AML-193 (cell line): ENCODE measurements at places on chromosomes 1 and 21.
A peak's percentile ranks its signal among the peaks of the same experiment; 100 is the strongest.

GRCh38 chr1:184987696-184988095 is 13.4 kb upstream of the NIBAN1 start:
- DNase-seq: peak; percentile 76

DNA sequence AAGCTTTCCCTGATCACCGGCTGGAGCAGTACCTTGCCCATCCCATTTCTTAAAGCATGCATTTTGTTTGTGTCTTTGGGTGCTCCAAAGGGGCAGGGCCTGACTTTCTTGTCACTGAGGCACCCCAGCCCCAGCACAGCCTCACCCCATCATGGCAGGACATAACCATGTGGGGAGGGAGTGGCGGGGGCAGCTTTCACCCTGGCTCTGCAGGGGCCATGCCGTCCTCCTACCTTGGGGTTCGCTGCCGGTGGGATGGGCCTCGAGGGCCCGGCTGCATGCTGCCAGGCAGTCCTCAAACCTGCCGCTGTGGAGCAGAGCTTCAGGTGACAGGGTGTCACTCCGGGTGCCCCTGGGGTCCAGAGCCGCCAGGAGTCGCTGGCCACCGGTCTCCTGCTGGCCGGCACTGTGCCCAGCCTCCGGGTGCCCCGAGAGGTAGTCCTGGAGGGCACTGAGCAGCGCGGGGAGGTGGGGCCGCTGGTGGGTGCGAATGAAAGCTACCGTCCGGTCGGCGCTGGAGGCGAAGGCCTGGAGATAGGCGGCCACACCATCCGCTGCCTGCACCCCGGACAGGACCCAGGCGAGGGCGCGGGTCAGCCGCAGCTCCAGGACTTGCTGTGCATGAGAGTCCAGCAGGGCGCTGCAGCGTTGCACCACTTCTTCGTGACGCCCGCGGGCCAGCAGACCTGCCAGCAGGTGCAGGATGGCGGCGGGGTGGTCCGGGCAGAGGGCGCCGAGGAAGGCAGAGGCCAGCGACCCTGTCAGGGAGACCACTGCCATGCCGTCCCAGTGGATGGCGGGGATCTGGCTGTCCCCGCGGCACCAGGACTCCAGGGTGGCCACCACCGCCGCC is 1.5 kb downstream of the TTC34 start:
- DNase-seq: no peak

DNA sequence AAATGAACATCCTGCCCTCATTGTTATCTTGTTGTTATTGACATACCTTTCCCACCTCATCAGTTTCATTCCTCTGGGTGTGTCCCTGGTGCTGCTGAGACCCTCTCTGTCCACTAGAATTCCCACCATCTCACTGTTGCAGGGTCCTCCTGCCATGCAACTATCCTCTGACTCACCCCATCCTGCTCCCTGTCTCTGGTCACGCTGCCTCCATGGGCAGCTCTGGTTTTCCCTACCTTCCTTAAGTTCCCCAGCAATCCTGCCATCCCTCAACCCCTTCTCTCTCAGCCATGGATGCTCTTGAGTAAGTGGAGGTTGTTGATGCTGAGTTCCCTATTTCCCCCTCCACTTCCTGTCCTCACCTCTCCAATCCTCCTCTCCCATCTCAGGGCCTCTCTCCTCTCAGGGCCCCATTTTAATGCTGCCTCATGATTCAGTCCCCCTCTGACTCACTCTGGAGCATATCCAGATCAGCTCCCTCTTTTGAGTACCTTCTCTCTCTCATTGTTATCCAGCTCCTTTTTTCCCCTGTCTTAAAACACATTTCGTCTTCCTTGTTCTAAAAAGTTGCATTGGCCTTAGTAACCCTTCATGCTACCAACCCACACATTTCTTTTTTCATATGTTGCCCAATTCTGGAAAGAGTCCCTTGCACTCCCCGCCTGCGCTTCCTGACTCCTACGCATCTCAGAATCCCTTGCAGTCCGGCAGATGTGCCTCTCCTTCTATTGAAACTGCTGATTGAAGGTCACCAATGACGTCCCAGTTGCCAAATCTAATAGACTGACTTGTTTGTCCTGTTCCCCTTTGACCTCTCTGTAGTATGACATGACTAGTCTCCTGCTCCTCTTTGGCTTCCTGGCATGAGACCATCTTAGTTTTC is 92.0 kb downstream of the CNIH3 start:
- no peak for DNase-seq

- DNase-seq: no peak
These were observed 24.3 kb downstream of the CAMK1G start for GRCh38 chr1:209607795-209608178.

DNA sequence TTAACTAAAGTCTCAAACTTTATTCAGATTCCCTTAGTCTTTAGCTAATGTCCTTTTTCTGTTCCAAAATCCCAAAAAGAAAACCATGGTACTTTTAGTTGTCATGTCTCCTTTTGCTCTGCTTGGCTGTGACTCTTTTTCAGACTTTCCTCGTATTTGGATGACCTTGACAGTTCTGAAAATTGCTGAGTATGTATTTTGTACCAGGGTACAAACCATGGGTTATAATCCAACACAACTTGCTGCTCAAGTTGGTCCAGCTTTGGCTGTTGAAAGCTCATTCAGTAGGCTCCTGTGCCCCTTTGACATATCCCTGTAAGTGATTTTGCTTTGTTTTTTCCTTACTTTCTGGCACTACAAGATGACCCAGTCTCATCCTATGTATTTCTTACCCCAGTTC is 51.7 kb downstream of the PALMD start:
- no peak for DNase-seq

DNA sequence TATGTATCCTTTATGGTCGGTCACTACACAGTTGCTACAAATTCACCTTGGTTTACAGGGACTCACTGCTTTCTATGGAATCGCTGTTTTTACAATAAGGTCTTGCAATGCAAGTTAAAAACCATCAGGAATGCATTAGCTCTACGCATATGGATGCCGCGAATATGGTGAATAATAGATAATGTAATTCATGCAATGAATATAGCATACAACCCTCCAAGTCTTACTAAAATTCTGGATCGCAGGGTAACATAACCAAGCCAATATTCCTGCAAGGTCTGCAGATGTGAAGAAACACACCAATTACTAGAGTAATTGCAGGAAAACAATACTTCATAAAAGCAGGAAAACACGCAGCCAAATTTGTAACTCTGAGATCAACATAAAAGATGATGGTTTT is 75.6 kb upstream of the BACE2 start:
- DNase-seq: no peak

GRCh38 chr1:38026592-38027200 is 14.2 kb downstream of the UTP11 start:
- peak; percentile 16 for DNase-seq

GRCh38 chr1:41713557-41714327 is 205.0 kb downstream of the HIVEP3 start:
- no peak for DNase-seq

DNA sequence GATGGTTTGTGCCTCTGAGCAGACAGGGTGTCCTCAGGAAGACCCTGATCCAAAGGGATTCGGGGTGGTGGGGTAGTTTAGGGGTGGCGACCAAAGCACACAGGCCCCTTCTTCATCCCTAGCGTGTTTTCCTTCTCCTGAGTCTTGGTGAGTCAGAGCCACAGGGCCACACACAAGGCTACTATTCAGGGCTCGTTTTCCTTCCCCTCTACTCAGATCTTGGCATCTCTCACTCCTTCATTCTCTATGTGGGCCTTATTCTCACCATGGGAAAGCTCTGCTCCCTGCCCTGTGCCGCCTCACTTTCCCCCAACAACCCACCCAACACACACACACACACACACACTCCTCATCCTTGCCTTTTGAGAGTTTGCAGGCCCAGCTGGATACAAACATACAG is 43.6 kb upstream of the WNT2B start:
- DNase-seq: no peak

DNA sequence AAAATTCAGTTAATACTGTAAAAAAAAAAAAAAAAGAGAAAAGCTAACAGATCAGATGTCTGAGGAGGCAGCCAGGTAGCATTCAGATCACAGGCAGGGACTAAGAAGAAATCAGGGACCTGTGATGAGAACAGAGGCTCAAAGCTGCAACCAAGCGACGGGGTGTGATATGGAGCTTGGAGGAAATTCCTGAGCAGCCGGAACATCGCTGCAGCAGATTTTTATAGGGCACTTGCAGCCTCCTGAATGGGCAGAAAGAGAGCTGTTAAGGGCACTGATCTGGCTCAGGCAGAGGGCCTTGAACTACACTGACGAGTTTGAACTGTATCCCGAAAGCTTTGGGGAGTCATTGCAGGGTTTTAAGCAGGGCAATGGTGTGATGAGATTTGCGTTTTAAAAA is 315.4 kb downstream of the ADGRL2 start:
- DNase-seq: no peak

- DNase-seq: no peak
These were observed 688 bp upstream of the CHD5 start for GRCh38 chr1:6180707-6181311.

DNA sequence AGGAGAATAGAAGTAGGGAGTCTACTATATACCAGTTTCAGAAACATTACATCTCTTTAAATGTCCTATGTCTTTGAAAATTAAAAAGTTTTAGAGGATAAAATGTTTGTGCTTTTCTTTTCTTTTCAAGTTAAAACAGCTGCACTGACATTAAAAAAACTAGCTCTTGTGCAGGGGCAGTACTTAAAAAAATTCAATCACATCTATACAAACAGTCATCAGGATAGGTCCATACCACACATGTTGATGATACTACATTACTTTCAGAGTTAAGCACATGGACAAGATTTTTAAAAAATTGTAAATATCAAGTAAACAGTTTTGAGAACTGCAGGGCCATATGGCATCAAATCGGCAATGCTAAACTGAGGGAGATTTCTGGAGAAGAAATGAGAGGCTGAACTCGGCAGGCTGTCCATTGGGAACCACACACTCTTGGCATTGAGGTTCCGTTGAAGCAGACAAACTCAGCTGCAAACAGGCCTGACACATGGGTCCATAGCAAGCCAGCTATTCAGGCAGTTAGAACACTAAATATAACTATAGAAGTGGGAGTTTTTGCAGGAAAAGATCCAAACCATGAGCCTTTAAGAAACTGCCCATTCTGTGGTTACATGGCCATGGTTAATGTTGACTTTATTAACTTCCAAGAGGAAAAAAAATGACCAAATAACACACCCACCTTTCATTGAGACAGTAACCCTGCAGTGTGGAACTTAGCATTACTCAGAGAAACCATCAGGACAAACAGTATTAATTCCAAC is 84.5 kb upstream of the BCL10 start:
- DNase-seq: no peak

DNA sequence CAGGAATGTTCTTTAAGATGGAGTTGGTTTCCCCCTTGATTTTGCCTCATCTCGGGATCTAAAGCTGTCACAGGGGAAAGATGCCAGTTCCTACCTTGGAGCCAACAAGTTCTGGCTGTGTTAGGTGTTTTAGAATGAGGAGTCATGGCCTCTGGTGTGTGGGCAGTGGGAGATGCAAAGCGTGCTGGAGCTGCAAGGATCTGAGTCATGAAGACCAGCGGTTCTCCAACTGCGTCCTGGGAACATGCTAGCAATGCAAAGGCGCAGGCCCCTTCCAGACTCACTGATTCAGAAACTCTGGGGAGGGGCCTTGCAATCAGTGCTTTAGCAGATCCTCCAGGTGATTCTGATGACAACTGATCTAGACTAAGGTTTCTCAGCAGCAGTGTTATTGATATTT is 109.1 kb downstream of the UCK2 start:
- no peak for DNase-seq

- no peak for DNase-seq
These were observed 247.0 kb downstream of the RERE start for GRCh38 chr1:8570465-8570864.

GRCh38 chr1:86491171-86491950 is 22.6 kb downstream of the CLCA1 start:
- no peak for DNase-seq

- DNase-seq: no peak
These were observed 216.0 kb upstream of the NFIA start for GRCh38 chr1:60866226-60866900.

DNA sequence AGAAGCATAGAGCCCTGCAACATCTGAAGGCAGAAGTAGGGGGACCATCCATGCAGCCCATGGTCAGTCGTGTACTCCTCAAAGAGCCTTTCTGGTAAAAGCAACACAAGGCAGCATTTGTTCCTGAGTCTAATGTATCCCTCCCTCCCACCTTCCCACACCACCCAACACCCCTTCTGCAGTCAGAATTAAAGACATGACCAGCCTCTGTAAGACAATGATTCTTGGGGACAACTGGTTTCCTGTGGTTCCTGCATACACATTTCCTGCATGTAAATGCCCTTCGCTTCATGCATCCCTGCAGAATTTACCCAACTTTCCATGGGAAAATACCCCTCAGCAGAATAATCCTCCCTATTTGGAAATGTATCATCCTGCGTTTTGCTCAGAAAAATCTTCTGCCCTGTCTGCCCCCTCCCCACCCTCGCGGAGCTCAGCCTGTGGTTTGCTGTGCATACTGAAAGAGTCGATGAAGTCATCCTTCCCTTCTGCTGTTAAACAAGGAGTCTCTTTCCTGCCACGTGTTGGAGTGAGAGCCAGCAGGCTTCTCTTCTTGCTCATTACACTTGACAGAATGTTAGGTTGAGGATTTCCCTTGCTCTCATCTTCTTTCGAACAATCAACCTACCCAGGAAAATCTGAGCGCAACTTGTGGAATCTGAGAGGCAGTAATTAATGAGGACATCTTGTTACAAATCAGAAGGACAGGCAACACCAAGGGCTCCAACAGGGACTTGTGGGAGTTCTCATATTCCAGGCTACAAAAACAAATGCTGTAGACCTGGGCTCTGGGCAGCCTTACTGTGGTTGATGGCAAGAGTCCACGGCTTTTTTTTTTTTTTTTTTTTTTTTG is 4.7 kb downstream of the TNN start:
- DNase-seq: peak; percentile 76

DNA sequence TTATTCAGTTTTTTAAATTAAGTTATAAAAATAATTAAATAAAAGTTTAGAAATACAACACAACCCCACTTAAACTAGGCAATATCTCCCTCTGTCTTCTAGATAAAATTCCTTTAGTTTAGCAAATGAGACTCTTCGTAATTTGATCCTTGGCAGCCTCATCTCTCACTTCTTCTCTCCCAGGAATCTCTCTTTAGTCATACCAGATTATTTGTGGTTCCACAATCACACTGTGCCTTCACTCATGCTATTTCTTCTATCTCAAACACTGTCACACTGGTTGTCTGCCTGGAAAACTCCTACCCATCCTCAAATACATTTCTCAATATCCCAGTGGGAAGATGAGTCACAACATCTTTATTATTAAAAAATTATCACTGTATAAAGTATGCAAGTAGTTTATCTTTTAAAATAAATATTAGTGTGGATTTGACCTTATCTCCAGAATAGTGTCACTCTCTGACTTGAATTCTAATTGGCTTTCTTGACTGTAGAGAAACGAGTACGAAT is 195.5 kb downstream of the KCNH1 start:
- no peak for DNase-seq

- no peak for DNase-seq
These were observed 254.1 kb upstream of the PROX1 start for GRCh38 chr1:213733705-213734104.

DNA sequence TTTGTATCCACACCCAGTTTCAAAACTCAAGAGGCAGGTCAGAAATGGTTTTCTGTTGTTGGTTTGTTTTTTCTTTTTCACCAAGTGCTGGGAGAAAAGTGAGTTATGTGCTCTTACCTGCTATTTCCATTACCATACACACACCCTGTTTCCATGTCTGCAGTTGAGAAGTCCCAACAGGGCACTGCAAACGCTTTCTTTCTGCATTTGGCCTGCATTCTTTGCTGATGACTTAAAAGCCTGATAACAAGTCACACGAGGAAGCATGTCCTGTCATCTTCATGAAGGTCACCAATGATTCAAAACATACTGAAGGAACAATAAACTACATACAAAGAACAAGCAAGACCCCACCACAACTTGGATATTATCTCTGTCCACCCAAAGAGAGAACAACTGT is 24.8 kb upstream of the KCNE1 start:
- no peak for DNase-seq
